Activated CD4-positive, alpha-beta T cell treated with anti-CD3 and anti-CD28 coated beads, Interleukin-2, amount 50 U/mL, for 48 hours (primary cell): ENCODE measurements at places on chromosomes 1 and 21.
A peak's percentile ranks its signal among the peaks of the same experiment; 100 is the strongest.

DNA sequence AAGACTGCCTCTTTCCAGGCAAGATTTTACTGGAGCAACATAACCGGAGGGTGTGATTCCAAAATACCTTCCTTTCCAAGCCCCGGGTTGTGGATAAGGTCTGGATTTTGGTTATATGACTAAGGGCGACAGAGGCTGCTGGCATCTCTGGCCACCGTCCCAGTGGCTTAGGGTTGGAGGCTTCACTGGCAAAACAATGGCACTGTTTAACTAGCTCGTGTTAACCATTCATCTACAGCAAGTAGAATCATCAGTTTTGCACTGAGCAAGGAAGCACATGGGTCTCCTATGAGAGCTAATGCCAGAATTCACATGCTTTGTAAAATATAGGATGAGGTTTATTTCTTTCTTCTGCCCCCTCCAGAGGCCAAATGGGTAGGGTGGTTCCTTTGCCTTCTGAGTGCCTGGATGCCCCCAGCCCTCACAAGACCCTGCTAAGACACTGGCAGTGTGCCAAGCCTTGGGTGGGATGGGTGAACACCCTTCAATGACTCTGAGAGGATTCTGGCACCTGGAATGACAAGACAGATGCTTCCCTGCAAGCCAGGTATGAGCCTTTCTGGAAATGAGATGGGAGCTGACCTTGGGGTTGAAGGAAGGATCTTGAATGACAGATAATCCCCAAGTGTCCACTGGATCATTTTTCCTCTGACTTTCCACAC, 36.8 kb downstream of the DHCR24 start:
- no peak for DNase-seq

DNA sequence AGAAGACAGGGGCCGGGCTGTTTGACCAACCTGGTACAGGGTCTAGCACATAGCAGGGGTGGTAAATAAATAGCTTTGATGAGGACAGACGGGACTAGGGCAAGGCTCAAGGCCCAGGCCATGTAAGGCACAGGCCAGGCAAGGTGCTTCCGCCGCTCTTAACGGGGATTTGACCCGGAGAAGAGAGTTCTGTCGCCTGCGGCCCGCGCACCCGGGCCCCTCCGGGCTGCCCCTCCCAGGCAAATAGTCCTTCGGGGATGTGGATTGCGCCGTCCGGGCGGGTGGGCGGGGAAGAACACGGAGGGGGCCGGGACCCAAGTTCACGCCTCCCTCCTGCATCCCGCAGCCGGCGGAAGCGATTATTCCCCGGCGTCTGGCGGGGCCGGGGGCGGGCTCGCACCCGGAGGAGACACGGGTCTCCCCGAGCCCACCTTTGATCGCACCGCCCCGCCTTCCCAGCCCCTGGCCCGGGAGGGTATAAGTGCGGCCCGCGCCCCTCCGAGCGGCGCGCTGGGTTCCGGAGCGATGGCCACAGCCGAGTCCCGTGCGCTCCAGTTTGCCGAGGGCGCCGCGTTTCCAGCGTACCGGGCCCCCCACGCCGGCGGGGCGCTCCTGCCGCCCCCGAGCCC, at the start of gene MIXL1:
TSS of gene MIXL1 (plus strand) at position 508 of the 629 bp plus-strand sequence. CDS start at position 526, 18 bp downstream.
- DNase-seq: no peak

GRCh38 chr1:194968916-194969315, 1639.3 kb downstream of the KCNT2 start:
- DNase-seq: no peak

DNA sequence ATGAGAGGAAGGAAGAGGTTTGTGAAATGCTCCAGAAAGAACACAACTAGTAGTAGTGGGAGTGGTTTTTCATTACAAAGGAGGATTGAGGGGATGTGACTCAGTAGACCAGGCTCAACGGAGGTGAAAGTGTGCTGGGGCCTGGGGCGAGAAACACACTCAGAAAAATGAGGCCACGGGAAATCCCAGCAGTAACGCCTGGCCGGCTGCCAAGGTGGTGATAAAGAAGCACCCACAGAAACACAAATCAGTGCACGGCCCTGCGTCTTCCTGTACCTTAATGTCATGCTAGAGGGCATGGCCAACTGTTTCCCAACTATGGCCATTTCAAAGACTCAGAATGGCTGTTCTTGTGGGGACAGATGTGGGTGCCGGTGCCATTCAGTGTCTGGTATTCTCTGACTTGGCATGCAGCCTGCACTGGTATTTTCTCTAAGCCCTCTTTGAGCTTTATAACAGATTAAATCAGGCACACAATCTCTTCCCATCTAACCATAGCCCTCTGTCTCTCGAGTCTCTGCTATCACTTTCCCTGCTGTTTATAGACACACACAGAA, 38.2 kb downstream of the URB2 start:
- DNase-seq: peak; percentile 95

DNA sequence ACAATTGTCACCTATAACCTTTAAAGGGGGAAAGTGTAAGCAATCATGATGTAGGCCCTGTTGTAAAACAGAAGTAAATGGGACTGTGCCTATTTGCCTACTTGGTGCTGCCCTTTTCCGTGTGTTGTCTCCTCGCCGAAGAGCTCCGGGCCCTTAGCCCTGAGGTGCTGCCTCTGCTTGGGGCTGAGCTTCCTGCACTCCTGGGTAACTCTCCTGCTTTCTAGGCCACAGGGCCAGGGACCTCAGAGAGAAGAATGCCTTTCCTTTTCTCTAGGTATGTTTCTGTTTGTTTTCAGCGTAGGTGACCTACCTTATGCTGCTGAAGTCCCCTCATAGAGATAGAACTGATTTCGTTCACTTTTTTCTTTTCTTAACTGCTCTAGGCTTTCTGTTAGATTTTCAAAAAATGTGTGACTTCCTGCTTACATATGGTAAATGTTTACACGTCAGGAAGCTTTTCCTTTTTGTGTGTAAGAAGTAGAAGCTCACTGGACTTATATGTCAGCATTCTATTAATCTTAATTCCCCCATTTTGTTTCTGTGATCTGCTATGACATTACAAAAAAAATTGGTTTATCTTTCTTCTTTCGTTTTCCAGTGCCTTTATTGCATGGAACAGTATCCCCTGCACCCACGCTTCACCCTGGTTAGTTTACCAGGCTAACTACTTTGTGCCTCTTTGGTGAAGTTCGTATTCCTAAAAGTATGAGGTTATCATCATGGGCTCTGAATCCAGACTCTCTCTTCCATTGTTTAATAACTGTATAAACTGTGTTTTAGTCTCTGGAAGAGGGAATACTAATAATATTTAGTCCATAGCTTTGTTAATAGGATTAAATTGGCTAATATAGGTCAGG, 61.7 kb downstream of the ITSN1 start:
- no peak for DNase-seq

DNA sequence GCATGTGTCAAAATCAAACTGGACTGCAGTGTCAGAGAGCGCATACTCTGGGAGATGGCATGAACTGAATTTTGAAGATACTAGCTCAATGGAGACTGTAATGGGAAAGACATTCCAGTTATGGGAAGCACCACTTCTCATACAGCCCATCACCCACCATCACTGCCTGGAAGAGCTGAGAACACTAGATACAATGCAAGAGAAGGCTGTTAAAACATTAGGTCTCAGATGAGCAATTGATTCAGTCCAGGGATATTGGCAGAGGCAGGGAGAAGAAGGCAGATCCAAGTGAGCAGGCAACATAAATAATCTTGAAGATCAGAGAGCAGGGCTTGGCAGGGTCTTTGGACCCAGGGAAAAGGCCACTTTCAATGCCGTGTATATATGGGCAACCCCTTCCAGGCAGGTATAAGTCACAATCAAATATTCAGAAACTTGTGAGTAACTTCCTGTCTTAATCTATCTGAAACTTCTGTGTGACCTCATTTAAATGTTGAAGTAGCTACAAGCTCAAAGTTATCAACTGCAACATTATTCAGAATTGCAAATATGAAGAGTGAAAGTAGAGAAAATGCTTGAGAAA, 290.3 kb upstream of the SGIP1 start:
- DNase-seq: no peak

DNA sequence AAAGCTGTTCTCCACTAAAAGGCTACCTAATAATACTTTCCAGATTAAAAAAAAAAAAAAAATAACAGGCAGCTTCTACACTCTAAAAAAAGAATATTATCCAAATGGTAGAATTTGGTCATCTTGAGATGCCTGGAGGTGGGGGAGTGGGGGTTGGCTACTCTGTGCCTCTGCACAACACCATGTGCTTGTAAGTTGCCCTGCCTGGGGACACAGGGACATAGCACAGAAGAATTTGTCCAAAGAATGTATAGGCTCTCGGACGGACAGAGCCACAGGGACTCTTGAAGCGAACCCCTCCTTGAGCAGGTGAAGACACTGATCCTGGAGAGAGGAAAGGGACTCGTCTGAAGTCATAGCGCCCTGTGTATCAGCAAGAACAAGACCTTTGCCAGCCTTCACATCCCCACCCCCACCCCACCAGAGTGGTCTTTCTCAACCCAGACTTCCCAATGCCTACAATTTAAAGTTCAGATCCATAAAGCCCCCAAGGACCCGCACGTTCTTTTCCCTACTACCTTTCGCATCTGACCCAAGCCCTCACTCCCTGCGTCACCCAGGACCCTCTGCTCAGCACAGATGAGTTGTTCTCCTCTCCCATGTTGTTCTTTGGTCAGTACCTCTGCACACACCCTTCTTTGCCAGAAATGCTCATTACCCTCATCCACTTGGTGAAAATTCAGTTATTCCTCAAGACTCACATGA, 72.6 kb downstream of the LGR6 start:
- DNase-seq: no peak

DNA sequence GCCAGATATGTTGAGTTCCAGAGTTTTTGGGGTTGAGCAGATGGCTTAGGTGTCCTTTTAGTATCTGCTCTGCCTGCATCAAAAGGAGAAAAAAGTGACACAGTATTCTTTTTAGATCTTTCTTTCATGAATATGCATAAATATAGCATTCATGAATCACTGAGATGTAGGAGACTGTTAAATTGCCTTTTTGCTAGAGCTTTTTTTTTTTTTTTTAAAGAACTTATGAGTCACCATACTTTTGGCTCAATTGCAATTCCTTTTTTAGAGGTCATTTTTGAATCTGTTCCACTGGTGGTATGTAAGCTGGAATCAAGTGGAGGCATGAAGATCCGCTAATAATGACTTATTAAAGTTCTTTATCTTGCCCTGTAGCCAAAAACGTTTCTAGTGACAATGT, 480.9 kb upstream of the ZRANB2 start:
- DNase-seq: no peak

DNA sequence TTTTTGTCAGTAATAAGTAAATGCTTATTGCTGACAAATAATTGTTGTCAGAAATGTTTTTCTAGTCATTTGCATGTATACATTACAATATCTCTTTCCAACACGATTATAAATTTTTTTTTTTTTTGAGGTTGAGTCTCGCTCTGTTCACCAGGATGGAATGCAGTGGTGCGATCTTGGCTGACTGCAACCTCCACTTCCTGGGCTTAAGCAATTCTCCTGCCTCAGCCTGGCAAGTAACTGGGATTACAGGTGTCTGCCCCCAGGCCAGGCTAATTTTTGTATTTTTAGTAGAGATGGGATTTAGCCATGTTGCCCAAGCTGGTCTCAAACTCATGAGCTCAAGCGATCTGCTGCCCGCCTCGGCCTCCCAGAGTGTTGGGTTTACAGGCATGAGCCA, 72.0 kb upstream of the ATF3 start:
- no peak for DNase-seq

DNA sequence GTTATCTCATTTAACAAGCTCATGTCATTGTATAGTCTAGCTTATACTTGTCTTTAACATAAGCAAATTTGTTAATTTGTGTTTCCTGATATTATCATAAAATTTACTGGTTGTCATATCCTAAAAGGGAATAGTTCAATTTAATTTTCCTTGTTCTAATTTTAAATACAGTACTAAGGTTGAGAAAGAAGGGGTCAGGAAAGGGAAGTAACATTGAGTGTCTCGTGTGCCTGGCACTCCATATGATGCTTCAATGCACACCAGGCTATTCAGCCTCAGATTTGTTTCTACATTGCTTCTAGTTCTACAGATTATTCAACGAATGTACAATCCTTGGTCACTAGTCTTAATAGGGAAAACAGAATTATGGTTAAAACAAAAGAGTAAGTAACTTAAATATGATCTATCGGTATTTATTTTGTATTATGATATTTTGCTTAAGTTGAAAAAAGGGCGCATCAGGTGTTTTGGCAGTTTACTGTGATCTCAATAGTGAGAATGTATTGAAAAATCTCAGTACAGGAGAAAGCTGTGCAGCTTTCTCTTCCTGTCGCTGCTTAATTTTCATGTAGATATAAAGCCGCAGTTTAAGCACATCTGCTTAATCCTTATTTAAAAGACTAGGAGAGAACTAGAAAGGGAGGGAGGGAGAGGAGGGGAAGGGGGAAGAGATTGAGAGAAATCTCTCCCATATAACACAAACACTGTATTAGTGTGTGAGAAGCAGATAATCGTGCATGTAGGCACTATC, 13.0 kb downstream of the PTPRC start:
- DNase-seq: no peak

- DNase-seq: no peak
These were observed 4.9 kb upstream of the KIF14 start for GRCh38 chr1:200625381-200625824.

- DNase-seq: no peak
These were observed 176.2 kb downstream of the RHOU start for GRCh38 chr1:228911225-228912210.

DNA sequence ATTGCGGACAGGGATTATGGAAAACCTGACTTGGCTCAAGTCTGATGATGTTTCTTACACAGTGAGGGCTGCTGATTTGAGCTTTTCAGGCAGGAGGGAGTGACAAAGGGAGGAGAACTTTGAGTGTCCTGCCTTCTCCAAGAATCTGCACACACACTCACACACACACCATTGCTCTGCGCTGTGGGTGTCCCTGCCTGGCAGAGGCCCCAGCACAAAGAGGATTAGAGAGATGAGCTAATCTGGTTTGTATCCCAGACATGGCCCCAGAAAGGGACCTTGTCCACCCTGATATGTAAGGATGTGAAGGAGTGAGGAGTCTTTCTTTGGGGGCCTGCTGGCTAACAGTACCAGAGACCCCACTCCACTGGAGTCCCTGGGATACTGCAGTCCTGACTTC, 5.9 kb upstream of the WNT2B start:
- no peak for DNase-seq

DNA sequence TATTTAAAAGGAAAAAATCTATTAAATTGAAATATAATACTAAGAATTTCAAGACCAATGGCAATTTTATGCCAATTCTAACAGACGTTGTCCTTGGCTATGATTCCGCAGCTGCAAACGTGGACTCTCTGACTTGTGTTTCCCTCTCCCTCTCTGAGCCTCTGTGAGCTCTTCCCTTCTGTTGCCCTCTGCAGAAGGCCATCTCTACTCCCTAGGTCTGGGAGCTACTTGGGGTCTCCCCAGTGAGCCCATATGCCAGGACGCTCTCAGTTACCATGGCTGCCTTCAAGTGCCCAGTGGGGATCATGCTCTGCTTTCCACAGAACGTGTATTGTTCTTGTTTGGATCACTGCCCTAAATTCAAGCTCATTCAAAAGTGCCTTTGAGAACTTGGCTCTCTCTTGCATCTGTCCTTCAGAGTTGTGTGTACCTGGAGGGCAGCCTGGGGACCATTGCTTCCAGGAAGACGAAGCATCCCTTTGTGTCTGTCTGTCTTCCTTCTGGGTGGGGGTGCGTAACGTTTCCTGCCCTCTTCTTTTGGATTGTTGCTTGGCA, 97.5 kb upstream of the TSPAN2 start:
- no peak for DNase-seq
